ENCODE measurements at places on chromosomes 11 and 22.

DNA sequence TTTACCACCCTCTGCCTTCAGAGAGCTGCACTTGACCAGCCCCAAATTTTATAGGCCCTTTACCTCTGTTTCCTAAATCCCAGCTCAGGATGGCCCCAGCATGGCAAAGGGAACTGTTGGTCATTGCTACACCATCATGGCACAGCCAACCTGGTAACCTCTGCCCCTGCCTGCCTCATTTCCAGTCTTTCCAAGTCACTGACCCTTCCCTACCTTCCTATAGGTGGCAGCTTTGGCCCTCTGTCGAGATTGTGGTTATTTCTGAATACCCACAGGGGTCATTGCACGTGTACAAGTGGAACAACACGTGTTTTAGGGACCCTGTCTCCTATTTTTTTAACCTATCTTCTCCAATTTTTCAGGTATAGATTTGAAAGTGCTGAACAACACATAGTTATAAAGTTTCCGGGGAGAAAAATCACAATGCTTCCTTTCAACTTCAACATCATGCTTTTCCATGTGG is 2.8 kb downstream of the GALNT18 start:
- DNase-seq: no peak

DNA sequence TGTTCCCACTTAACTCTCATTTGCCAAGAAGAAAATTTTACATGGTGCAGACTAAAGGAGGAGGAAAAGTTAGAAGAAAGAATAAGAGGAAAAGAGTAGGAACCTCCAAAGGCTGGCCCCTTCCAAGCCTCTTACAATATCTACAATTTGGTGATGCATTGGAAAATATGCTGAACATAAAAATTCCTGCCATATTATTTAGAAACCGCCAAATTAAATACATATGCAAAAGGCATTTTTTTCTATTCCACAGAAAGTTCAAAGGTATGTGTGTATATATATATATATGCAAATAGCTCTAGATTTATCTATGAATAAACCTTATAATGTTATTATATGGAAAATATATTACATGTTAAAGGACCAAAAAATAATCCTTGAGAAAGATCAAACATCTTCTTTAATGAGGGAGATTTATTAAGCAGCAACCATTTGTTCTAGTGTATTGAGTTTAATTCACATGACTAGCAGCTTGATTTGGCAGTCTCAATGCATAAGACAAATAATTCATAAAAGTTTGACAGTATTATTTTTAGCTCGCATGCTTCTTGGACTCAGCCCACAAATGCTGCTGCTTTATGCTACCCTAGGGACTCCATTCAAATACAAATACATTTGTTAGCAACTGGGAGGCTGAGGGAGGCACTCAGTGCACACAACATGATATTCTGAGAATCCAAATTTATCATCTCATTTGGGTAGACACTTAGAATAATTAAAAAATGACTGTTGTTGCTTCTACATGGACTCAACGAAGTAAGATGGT is 184.9 kb downstream of the SBF2 start:
- no peak for DNase-seq

DNA sequence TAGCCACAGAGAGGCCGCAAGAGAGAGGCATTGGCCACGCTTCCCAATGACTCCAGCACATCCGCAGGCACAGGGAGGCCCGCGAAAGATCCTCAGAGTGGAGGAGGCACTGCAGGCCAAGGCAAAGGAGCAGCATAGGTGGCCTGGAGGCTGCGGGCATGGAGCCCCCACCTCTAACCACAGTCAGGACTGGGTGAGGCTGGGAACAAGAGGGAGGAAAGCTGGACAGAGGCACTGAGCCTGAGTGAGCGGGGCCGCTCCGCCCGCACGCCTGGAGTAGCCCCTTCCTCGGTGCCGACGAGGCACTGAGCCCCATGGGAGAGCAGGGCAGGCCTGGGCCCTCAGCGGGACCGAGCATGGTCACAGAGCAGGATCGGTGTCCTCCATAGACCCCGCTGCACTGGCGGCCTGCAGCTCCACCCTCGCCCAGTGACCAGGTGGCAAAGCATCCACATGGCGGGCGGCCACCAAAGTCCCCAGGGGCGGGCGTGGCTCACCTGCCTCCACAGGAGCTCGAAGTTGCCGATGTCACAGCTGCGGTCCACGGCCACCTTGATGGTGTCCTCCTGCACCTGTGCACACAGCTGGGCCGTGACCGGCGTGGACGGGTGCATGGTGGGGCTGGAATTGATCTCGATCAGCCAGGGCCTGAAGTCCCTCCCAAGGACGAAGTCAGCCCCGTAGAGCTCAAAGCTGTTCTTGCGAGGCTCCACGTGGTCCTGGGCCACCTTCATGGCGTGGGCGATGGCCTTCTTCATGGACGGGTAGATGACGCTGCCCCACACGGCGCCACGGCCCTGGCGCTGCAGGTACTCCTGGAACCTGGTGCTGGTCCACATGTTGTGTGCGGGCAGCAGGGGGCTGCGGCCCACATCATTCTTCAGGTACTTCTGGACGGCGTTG is 18.9 kb upstream of the IL17REL start:
- no peak for DNase-seq

DNA sequence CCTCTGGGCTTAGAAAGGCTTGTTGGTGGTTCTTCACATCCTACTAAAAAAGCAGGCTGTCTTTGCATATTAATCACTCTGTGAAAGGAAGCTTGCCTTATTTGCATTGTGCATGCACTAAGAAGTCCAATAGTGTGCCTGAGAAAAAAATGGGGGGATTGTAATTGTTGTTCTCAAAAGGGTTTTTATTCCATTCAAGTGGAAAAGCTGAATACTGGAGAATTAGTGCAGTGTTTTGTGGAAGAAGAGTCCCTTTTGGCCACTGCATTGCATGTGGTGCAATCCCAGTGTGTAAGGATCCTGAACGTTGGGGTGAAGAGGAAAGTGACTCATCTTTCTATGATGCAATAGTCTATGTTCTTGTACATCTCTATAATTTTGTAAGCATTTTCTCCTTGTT is 16.5 kb downstream of the NCAM1 start:
- DNase-seq: peak; percentile 71

- DNase-seq: no peak
Observed at GRCh38 chr11:113351480-113351879, 36.1 kb upstream of the ANKK1 start.
